ENCODE measurements at places on chromosomes 3 and 15.

DNA sequence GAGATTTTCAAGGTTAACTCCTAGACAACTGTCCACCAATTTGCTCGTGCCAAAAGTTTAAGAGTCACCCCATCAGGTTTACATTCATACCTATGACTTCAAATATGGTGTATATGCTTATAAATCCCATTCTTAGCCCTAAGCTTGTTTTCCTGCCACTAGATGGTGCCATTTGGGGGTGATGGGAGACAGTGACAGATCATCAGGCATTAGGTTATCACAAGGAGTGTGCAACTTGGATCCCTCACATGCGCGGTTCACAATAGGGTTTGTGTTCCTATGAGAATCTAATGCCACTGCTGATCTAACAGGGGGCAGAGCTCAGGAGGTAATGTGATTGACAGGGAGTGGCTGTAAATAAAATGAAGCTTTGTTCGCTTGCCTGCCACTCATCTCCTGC, 182.7 kb downstream of the CNTN6 start:
- no peak overlapping the region for H3K4me3 ChIP-seq
- no peaks in the 10 kb centered on the region for H3K36me3 ChIP-seq
- no peaks in the 10 kb centered on the region for H3K27me3 ChIP-seq
- H3K27ac ChIP-seq = no peak overlapping the region

DNA sequence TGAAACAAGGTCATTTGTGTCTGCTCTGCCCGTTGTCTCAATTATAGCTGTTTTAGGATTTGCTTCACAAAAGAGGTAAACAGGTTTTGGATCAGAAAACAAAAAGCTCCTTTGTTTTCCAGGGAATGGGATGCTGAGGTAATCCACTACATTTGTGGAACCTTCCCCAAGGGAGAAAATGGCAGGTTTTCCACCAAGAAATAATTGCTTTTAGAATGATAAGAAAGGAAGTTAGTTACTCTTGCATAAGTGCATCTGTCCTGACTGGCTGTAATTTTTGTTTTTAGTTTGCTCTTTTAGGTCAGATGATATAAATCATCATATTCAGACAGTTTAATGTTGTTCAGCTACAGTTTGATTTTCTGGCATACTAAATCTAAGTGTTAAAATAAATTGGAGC, 198.5 kb upstream of the COL8A1 start:
- no peak overlapping the region for H3K27ac ChIP-seq
- H3K27me3 ChIP-seq = no peaks in the 10 kb centered on the region
- no peak for DNase-seq
- no peaks in the 10 kb centered on the region for H3K36me3 ChIP-seq
- no peaks in the 10 kb centered on the region for H3K4me1 ChIP-seq

DNA sequence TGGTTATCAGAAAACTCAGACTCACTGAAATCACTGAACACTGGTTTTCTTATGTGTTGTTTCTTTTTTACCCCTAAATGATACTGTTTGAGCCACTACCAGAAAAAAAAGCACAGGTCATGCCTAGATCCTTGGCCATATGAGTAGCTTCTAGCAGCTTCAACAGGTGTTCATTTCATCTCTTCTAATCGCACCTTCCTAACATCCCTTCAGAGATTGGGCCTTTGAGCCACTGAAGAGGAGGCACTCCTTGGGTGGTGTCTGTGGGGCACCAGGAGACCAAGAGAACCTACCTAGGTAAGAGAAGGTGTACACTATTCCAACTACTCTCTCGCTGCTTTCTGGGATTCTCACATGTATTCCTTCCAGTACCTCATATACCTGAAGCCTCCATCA, 2.5 kb downstream of the HEG1 start:
- H3K27ac ChIP-seq = peak overlapping the region; percentile 97
- DNase-seq = no peak
- H3K36me3 ChIP-seq = no peaks in the 10 kb centered on the region
- H3K27me3 ChIP-seq = no peaks in the 10 kb centered on the region
- peak overlapping the region; percentile 89 for H3K4me3 ChIP-seq

GRCh38 chr15:84659904-84660781, 2.1 kb upstream of the NMB start:
- no peak overlapping the region for H3K27ac ChIP-seq
- no peaks in the 10 kb centered on the region for H3K4me1 ChIP-seq
- H3K4me3 ChIP-seq = no peak overlapping the region
- no peaks in the 10 kb centered on the region for H3K27me3 ChIP-seq
- H3K36me3 ChIP-seq = peaks cover 2% of the 10 kb centered on the region

DNA sequence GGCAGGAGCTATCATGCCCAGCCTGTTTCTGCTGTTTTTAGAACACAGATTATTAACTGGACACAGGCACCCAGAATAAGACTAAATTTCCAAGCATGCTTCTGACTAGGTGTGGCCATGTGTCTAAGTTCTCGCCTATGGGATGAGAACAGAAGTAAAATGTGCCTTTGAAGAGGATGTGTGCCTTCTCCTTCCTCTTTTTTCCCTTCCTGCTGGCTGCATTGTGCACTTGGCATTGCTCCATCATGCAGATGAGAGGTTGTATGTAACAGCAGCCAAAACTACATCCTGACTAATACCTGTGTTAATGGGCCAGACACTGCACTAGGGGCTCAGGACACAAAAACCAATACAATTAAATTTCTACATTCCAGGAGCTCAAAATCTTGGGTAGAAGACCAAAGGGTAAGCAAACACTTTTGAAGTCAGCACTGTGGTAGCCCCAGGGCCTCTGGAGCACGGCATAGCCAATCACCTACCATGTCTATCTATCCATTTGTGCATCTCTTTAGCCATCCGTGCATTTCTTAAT, 40.9 kb upstream of the RNU6-1 start:
- no peaks in the 10 kb centered on the region for H3K27me3 ChIP-seq
- no peak for DNase-seq
- H3K4me1 ChIP-seq = peaks cover 5% of the 10 kb centered on the region

GRCh38 chr3:183988216-183988790, 29.4 kb downstream of the ABCC5 start:
- peaks cover 61% of the 10 kb centered on the region for H3K36me3 ChIP-seq
- no peaks in the 10 kb centered on the region for H3K4me1 ChIP-seq
- no peaks in the 10 kb centered on the region for H3K27me3 ChIP-seq
- DNase-seq = no peak
- no peak overlapping the region for H3K4me3 ChIP-seq

GRCh38 chr3:179174316-179174715, 26.2 kb downstream of the PIK3CA start:
- H3K27ac ChIP-seq = no peak overlapping the region
- no peak overlapping the region for H3K4me3 ChIP-seq
- peaks cover 6% of the 10 kb centered on the region for H3K4me1 ChIP-seq
- no peaks in the 10 kb centered on the region for H3K36me3 ChIP-seq
- no peak for DNase-seq

DNA sequence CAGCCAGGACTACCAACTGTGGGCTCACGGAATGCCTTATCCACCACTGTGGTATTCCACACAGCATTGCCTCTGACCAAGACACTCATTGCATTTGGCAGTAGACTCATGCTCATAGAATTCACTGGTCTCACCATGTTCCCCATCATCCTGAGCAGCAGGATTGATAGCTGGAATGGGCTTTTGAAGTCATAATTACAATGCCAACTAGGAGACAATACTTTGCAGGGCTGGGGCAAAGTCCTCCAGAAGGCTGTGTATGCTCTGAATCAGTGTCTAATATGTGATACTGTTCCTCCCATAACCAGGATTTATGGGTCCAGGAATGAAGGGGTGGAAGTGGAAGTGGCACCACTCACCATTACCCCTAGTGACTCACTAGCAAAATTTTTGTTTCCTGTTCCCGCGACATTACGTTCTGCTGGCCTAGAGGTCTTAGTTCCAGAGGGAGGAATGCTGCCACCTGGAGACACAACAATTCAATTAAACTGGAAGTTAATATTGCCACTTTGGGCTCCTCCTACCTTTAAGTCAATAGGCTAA, 58.6 kb upstream of the CCDC80 start:
- H3K36me3 ChIP-seq = no peaks in the 10 kb centered on the region
- H3K27me3 ChIP-seq = no peaks in the 10 kb centered on the region
- DNase-seq = no peak
- H3K27ac ChIP-seq = no peak overlapping the region

GRCh38 chr3:72489901-72490300, 358.3 kb downstream of the SHQ1 start:
- no peak overlapping the region for H3K4me3 ChIP-seq
- H3K36me3 ChIP-seq = no peaks in the 10 kb centered on the region
- no peak overlapping the region for H3K27ac ChIP-seq

GRCh38 chr15:53034767-53035245, 244.7 kb upstream of the ONECUT1 start:
- no peak overlapping the region for H3K27ac ChIP-seq
- no peaks in the 10 kb centered on the region for H3K4me1 ChIP-seq
- no peak overlapping the region for H3K4me3 ChIP-seq
- H3K27me3 ChIP-seq = peaks cover 3% of the 10 kb centered on the region

GRCh38 chr3:143755978-143756377, 92.3 kb downstream of the SLC9A9 start:
- H3K36me3 ChIP-seq = no peaks in the 10 kb centered on the region
- no peak for DNase-seq
- no peak overlapping the region for H3K4me3 ChIP-seq
- no peaks in the 10 kb centered on the region for H3K4me1 ChIP-seq
- no peak overlapping the region for H3K27ac ChIP-seq

DNA sequence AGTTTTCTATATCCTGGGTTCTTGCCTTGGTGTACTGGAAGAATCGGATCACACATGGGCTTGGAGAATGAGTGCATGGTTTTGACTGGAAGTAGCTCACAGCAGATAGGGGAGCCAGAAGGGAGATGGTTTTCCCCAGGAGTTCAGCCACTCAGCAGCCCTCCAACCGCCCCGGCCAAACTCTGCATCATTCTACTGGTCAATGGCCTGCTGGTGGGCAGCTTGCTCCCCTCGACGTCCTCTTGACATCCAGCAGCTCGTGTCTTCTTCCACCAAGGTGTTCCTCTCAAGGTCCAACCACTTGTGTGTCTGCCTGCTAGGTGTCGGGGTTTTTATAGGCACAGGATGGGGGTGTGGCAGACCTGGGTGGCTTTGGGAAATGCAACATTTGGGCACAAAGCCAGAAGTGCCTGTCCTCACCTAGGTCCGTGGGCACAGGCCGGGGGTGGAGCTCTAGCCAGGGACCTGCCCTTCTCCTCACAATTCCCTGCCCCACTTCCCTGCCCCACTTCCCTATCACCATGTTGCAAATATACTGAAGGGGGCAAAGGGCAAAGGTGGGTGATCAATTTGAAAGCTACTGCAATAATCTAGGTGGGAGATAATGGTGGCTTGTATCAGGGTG, 3.0 kb upstream of the GTPBP8 start:
- H3K27me3 ChIP-seq = no peaks in the 10 kb centered on the region
- H3K4me3 ChIP-seq = no peak overlapping the region
- H3K4me1 ChIP-seq = peaks cover 19% of the 10 kb centered on the region
- H3K27ac ChIP-seq = no peak overlapping the region

GRCh38 chr15:86797135-86797534, 717.5 kb downstream of the AGBL1 start:
- no peak for DNase-seq
- H3K4me3 ChIP-seq = no peak overlapping the region
- H3K27me3 ChIP-seq = no peaks in the 10 kb centered on the region
- no peaks in the 10 kb centered on the region for H3K36me3 ChIP-seq
- H3K27ac ChIP-seq = no peak overlapping the region

DNA sequence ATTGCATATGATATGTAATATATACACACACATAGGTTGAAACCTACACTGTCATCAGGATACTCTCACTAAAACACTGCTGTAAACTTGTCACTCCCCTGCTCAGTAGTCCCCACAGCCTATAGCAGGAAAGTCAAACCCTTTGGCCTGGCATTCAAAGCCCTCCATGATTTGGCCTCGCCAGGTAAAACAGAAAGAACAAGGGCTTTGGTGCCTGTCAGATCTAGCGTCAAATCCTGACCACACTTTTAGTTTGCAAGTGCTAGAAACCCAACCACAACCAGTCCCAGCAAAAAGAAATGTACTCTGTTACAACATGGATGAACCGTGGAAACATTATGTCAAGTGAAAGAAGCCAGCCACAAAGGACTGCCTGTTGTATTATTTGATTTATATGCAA, 11.4 kb downstream of the CRABP1 start:
- H3K4me1 ChIP-seq = no peaks in the 10 kb centered on the region
- H3K36me3 ChIP-seq = no peaks in the 10 kb centered on the region
- no peak for DNase-seq

DNA sequence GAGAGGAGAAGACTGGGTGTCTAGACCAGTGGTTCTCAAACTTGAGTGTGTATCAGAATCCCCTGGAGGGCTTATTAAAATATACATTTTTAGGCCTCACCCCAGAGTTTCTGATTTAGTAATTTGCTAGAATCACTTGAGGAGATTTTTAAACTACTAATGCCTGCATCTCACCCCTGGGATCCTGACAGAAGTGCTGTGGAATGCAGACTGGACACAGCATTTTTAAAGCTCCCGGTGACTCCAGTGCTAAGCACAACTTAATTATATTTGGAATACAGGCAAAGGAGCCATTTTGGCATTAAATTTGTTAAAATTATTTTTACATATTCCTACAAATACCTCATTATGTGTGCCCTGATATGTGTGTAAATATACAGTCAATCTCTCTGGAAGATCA, 26.7 kb upstream of the COL6A6 start:
- H3K27ac ChIP-seq = no peak overlapping the region
- no peaks in the 10 kb centered on the region for H3K4me1 ChIP-seq
- no peak overlapping the region for H3K4me3 ChIP-seq
- no peaks in the 10 kb centered on the region for H3K27me3 ChIP-seq
- DNase-seq = no peak

DNA sequence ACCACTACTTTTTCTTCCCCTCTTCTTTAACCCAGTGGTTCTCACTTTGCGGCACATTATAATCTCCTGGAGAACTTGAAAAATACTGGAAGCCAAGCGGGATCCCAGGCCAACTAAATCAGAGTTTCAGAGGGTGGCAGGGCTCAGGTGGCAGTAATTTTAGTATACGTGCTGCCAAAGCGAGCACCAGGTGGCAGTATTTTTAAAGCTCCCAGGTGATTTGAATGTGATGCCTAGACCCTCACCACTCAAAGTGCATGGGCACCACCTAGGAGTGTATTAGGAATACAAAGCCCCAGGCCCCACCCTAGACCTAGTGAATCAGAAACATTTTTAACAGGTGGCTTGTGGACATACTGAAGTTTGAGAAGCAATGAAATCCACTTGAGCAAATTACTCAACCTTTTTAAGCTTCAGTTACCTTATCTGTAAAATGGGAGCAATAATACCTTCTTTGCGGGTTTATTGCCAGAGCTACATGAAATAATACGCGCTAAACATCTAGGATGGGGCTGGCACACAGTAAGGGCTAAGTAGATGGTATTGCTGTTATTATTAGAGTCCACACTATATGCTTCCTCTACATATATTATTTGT, 8.3 kb downstream of the B3GALNT1 start:
- H3K27ac ChIP-seq = no peak overlapping the region
- H3K27me3 ChIP-seq = no peaks in the 10 kb centered on the region
- H3K4me1 ChIP-seq = no peaks in the 10 kb centered on the region
